NCI-H2029 treated with DMSO at 0.1 percent for 48 hours (cell line): ENCODE measurements at places on chromosomes 11 and 22.

- DNase-seq: peak; percentile 71
Measured at GRCh38 chr11:65013130-65013887, 651 bp upstream of the ARL2 start.

DNA sequence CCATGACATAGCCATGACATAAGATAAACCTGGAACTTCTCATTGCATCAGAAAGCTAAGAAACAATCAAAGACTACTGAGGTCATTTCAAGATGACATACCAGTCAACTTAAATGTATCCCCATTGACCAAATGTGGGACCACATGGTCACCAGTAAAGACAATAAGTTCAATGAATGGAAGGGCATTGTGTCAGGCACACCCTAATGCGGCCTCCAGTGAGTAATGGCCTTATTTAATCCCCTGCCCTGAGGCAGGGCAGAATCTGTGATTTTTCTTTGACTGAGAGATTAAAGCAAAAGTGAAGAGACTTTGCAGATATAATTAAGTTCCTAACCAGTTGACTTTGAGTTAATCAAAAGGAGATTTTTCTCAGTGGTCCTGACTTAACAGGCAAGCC lies 17.3 kb upstream of the SYT8 start:
- DNase-seq: no peak

- DNase-seq: no peak
Measured at GRCh38 chr11:96622026-96622634, 232.3 kb downstream of the JRKL start.

DNA sequence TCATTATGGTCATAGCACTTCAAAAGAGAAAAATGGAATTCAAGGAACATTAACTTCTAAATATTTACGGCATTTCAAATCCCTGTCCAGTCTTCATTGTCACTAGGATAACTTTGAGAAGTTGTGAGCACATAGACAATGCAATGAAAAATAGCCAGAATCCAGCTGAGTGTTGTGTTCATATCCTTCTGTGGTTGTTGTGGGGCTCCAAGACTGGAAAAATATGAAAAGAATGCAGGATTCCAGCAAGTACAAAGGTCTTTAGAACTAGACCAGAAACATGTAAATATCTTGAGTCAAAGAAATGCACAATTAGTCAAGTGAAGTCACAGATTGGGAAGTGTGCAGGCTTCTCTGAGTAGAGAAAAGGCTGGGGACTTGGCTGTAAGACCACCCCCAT lies 68.7 kb downstream of the WT1 start:
- DNase-seq: no peak

DNA sequence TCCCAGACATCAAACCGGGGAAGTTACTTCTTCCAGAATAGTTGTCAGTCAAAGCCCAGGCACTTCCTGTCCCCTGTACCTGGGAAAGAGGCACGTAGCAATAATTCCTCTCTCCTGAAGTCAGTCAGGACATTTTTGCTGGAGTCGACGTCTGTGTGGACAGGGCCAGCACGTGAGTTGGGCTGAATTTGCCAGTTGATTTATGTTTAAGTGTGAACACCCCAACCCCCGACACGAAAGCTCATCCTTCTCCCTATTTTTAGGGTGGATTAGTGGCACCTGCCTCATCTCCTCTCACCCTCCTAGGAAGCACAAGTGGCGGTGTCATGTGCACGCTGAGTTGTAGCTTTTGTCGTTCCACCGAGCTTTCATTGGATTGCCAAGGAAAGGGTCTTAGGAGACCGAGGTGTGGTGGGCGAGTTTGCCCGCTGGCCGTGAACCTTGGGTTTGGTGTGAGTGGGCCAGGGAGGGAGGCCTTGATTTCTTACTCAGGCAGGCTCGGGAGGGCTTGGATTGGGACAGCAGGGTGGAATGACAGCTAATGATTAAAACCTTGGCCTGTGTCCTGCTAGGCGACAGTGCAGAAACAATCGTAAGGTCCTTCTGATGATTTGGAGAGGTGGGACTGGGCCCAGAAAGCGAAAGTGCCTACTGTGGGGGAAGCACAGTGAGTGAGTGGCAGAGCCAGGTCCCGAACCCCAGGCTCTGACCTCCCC lies 87.0 kb upstream of the CRYBB3 start:
- DNase-seq: no peak

DNA sequence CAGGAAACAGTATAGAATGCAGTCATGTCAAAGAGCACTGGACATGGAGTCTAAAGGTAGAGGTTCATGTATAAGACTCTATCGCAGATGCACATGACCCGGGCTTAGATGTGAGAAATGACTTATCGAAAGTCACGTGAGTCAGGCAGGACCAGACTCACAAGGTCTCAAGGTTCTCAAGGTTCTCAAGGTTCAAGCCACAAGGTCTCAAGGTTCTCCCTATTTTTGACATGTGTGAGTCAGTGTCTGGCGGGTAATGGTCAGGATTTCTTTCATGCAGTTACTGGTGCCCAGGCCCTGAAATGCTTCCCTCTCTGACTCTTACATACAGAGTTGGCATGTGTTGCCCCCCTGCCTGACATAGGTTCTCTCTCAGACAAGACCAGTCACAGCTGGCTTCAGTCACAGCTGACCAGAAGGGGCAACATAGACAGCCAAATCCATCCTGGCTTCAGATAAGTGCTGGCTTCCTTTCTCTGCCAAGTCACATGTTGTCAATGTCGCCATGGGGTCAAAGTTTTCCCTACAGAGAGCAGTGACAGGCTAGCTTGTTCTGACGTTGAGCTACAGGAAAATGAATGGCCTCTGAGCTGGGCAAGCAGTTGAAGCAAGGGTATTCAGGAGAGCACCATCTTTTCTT lies 10.1 kb downstream of the CSRP3 start:
- no peak for DNase-seq

DNA sequence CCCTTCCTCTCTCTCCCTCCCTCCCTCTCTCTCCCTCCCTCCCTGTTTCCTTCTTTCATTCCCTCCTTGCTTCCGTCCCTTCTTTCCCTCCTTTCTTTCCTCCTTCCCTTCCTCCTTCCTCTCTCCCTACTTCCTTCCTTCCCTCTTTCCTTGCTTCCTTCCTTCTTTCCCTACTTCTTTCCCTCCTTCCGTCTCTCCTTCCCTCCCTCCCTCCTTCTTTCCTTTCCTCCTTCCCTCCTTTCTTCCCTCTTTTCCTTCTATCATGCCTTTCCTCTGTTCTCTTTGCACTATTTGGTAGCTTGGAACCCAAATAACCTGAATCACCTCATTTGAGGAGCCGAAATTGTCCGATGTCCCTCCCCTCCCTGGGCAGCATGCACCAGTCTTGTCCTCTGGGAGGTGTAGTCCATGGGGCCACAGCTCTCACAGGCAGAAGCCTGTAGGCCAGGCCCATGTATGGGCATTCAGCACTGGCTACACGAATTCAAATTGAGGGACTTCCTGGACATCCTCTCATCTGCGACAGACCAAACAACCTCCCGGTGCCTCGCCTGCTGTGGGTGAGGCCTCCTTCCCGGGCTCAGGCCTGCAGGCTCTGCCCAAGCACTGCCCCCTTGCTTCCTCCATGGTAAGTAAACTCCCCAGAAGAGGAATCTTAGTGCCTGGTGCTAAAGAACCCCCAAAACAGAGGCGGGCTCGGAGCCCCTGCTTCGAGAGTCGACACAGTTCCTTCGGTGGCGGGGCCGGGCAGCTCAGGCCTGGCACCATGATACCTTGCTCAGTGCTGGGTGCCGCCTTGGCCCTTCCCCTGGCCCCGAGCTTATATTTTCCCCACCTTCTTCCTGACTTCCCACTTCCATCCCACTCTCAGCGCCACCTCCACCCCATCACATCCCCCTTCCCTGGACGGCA lies 454.1 kb upstream of the CADM1 start:
- peak; percentile 37 for DNase-seq

- no peak for DNase-seq
Measured at GRCh38 chr22:17586831-17587440, 23.6 kb downstream of the SLC25A18 start.

GRCh38 chr11:19660076-19660475 lies 52.6 kb upstream of the NAV2 start:
- no peak for DNase-seq

DNA sequence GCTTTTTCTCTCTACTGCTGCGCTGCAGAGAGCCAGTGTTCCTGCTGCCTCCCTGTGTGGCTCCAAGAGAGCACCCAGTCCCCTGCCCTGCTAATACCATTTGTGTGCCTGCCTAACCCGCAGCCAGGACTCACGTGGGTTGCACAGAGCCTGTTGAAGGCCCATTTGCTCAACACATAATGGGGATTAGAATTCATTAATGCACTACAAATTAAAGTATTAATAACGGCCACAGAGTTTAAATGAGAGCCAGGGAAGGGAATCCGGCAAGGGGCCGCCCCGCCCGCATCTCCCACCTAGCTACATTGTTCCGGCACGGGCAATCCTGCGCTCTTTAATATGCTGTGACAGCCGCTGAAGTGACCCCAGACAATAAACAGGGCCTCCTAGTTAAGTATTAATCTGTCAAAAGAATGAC lies 211.3 kb downstream of the NXPE2 start:
- no peak for DNase-seq

DNA sequence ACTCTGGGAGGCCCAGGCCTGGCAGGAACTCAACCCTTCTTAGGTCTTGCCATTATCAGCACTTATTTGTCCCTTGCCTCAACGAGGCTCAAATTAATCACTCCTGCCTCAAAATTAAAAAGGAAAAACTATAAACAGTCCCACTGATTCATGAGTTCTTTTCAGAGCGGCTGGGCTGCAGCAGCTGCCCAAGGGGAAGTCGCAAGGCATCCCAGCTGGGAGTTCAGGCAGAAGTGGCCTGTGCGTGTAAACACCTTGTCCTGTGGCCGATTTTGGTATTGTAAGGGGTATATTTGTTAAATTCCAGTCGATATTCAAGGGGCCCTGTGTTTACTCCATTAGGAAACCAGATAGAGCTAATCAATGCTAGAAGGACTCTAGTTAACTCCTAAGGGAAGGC lies 213.9 kb upstream of the CADM1 start:
- DNase-seq: no peak

DNA sequence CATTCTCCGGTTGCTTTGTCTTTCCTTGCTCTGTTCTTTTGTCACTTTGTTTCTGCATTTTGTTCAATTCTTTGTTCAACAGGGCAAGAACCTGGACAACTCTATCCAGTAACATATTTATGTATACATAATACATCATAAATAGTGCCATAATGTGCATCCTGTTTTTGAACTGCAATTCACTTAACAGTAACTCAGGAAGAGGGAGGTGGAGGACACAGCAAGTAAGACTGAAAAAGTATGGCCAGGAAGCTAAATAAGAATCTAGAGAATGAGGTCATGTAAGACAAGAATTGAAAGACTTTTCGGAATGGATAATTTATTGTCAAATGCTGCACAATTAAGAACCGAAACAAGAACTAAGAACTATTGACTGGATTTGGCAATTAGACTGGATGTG lies 29.2 kb upstream of the CHORDC1 start:
- DNase-seq: no peak

DNA sequence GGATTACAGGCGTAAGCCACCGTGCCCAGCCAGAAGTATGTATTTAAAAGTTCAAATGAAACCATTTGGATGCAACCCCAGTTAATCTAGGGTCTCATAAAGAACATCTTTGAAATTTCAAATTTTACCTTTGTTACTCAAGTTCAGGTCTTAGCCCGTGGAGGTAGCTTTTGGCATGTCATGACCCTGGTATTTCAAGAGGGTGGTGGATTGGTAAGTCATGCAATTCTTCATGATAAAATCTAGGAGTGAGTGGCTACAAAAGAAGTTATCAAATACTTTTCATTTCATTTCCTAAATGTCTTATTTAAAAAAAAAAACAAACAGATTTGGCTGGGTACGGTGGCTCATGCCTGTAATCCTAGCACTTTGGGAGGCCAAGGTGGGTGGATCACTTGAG lies 80.6 kb downstream of the ABTB2 start:
- no peak for DNase-seq

GRCh38 chr11:121389651-121390050 lies 62.5 kb upstream of the SORL1 start:
- peak; percentile 49 for DNase-seq

GRCh38 chr11:44622190-44622650 lies 56.8 kb downstream of the CD82 start:
- DNase-seq: no peak

- no peak for DNase-seq
Measured at GRCh38 chr11:68798221-68798813, 43.4 kb downstream of the CPT1A start.

GRCh38 chr11:35982061-35982460 lies 38.2 kb downstream of the LDLRAD3 start:
- no peak for DNase-seq

DNA sequence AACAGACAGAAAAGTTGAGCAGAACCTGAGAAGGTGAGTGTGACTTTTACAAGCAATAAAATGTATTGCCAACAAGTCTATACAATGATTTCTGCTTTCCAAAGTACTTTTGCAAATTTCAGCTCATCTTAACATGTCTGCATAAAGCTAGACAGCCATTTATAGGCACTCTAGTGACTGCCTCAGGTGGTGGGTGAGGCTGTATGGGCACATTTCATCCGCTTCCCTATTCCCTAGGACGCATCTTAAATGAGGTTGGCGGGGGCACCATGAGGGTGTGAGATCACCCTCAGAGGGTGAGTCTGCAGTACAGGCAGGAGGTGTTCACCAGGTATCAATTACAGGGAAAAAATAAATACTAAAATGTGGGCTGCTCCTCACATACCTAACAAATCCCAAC lies 110.1 kb downstream of the ETS1 start:
- DNase-seq: no peak

DNA sequence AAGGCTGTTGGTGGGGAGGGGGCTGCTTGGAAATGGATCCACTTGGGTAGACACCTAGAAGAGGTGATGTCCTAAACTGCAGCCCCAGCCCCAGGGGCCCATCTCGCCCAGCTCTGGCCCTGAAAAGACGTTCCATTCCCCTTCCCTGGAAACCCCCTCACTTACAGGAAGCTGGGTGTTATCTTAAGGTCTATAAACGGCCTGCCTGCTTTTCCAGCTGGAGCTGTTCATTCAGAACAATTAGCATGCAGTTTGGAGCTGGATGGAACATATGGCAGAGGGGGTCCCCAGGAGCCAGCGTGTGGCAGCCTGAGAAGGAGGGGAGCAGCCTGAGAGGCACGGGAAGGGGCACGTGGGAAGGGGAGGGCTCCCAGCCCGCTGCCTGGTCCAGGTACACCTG lies 139.6 kb downstream of the PKNOX2 start:
- no peak for DNase-seq

DNA sequence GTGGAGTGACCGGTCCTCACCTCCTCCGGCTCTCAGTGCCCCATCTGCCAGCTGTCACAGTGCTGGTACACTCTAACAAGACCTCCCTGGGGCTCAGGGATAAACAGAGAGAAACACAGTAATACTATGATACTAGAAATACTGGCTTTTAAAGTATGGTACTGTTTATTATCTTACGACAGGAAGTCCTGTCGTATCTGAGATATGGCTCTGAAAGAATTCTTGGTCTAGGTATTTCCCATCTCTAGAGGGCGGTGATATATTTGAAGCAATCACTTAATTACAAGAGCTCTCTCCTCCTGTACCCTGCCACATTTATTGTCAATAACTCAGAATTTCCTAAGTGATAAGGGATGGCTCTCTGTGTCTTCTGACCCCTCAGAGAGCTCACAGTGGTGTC lies 119.1 kb downstream of the RRM1 start:
- no peak for DNase-seq

DNA sequence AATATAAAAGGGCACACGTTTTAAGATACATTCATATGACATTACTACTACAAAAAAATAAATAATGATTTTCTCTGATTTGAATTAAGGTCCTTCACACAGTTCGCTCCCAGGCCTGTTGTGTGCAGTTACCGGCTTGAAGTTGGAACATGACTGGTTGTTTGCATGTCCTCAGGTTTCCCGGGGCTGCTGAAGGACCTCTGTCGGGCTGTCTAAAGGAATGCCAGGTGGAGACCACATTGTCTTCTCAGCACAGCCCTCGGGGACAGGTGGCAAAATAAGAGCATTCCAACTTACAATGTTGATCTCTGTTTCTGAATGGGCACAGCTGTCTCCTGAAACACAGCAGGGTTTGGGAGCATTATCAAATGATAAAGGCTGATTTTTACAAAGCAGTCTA lies 14.9 kb downstream of the VSIG10L2 start:
- no peak for DNase-seq
